ENCODE measurements at places on chromosomes 5 and 9.

DNA sequence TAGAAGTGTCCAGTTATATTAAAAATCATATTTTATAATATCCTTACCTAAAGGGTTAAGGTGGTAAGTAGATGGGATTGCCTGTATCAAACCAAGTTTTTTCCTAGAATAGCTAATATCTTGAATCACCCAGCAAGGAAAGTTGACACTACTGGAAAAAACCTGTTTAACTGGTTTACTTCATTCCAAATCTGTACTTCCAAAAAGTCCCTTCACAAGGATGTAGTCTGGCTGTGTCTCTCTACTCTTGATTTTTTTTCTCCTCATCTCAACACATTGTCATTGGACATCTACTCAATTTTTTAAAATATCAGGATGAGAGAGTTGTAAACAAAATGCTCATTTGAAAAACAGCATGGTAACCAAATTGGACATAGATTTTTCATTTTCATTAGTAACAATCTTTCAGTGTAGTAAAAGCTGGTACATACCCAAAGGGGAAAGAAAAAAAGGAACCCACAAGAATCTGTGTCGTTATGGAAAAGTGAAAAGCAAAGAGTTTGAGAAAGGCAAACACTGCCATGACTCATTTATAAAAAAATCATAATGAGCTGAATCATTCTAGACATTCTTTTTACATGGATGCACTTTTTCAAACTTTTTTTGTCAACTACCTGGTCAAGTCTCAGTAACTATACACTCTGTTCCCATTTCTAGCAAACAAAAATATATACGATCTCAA lies 173.5 kb downstream of the GLIS3 start:
- peak; percentile 68 for DNase-seq

- no peak for DNase-seq
These were observed 91.1 kb downstream of the BARX1 start for GRCh38 chr9:93864032-93864431.

- DNase-seq: no peak
These were observed 65.8 kb upstream of the CDK5RAP2 start for GRCh38 chr9:120645760-120646159.

- DNase-seq: peak; percentile 5
These were observed 1982.2 kb upstream of the C9orf72 start for GRCh38 chr9:29555502-29555901.

- DNase-seq: no peak
These were observed 43.1 kb downstream of the COL27A1 start for GRCh38 chr9:114198249-114199040.

GRCh38 chr9:95649801-95650213 lies 133.0 kb upstream of the PTCH1 start:
- no peak for DNase-seq
